MV-4-11 (cell line): ENCODE measurements at places on chromosomes 7 and 10.

DNA sequence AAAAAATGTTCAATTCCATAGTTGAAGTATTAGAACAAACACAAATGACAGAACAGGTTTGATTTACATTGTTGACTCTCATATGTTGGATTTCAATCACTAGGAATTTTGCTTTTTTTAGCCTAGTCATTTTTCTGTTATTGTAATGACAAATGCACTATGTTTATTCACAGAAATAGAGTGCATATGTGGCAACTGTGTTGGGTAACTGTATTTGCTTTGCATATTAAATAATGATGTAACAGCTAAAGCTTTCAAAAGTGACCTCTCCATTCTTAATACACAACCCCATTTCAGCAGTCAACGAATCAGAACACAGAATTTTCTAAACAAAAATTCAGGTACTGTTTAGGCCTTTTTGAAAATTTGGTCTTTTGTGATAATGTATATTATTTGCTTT lies 54.0 kb upstream of the SLC26A5 start:
- DNase-seq: no peak

DNA sequence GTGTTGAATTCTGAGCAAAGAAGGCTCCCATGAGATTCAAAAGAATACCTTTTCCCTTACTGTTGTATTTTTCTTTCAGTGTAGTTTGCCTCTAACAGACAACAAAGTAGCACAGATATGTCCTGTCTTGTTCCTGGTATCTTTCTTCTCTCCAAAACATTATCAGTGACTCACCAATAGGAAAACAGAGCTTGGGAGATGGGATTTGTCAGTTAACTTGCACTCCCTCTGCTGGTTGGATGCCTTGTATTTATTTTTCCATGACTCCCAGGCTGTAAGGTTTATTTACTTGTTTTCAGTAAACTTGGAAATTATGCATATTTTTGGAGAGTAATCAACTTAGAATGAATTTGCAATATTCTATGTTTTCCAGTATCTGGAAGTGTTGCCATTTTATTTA lies 129.7 kb downstream of the SAMD9 start:
- DNase-seq: no peak

DNA sequence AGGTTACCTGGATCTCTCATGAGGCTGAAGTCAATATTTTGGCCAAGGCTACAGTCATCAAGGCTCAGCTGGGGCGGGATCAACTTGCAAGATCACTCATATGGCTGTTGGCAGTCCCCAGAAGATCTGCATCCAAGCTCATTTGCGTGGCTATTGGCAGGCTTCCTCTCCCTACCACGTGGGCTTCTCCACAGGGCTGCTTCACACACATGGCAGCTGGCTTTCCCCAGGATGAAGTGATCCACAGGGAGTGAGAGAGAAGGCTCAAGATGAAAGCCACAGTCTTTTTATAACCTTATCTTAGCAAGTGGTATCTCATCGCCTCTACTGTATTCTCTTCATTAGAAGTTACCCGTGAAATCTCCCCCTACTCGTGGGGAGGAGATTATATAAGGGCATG lies 167.4 kb downstream of the TMEM26 start:
- no peak for DNase-seq

DNA sequence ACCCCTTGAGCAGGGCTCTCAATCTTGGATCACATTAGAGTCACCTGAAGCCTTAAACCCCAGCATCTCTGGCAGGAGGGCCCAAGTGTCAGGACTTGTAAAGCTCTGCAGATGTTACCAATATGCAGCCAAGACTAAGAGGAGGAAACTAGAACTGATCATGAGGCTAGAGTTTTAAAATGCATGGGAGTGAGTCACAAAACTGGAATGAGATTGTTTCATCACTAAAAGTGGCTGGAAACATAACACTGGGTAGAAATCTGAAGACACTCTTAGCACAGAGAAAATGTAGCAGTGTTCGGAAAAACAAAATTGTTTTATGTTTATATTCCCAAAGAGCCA lies 63.3 kb upstream of the GHITM start:
- no peak for DNase-seq

DNA sequence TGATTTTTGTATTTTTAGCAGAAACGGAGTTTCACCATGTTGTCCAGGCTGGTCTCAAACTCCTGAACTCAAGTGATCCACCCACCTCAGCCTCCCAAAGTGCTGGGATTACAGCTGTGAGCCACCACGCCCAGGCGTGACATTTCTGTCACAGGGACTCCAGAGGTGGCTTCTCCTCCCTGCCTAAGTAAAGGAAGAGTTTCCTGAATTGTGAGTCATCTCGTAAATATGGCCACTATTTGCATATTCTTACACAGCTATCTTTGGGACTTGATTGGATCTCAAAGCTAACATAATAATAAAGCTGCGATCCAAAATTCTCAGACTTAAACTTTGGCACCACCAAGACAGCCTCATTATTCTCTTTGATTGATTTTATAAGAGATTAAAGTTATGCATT lies 50.1 kb downstream of the ADARB2 start:
- DNase-seq: no peak
